ENCODE measurements at places on chromosomes 5 and 9.
A peak's percentile ranks its signal among the peaks of the same experiment; 100 is the strongest.

DNA sequence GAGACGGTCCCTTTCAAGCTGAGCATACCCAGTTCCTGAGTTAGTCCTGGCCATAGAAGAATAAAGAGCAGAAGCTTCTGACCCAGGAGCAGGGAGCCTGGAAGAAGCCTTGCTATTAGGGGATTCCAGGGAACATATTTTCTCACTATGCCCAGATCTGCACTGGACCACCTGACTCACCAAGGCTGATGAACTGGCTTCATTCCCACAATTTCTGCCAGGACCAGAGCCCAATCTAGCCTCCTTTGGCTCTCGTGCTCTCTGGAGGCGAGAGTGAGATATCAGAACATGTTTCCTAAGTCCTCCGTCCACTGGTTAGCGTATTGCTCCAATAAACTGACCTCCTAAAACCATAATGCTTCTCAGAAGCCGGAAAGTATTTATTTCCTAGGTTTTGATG lies 9.9 kb downstream of the GABBR2 start:
- DNase-seq: no peak

GRCh38 chr9:105198865-105199264 lies 45.6 kb upstream of the SLC44A1 start:
- DNase-seq: no peak

DNA sequence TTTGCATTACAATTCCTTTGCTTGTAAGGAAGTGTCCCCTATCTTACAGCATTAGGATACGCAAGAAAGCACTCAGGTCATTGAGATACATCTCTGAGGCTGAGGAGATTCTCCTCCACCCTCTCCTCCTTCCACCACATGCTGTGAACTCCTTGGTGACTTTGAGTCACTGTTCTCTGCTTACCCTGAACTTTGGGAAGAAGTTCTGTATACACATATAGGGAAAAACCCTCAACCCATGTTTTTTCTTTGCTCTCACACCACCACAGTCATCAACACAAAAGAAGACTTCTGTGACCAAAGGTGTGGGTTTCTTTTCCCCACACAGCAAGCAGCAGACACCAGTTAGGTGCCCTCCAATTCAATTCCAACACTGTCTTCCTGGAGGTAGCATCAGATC lies 38.1 kb downstream of the CNOT6 start:
- DNase-seq: no peak

GRCh38 chr9:70034271-70034711 lies 9.4 kb upstream of the MAMDC2 start:
- no peak for DNase-seq

DNA sequence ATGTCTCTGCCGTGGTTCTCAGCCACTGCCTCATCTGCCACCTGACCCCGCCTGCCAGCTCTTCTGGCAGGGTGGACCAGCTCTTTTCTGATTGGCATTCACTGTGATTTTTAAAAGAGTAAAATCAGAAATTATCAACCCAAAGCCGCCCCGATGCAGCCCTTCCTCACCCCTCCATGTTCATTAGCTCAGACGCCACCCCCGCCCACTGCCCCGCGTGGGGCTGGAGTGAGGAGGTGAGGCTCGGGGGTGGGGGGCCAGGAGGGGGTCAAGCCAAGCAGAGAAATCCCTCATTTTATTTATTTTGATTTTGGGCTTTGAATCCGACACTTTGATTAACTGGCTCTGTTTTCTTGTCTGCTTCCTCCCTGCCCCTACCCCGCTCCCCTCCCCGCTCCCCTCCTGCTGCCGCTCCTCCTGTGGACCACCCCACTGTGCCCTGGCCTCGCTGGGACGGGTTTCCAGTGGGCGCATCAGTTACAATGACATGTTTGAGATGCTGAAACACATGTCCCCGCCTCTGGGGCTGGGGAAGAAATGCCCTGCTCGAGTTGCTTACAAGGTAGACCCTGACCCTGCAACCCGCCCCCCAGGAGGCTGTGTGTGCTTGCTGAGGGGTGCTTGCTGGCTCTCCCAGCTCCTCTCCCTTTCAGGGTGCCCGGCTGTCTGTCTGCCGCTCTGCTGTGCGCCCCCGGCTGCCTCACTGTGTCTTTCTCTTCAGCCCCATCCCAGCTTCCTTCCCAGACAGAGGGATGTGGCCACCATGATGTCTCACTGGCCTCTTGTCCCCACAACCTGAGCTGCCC lies 224.9 kb downstream of the CACNA1B start:
- DNase-seq: no peak

DNA sequence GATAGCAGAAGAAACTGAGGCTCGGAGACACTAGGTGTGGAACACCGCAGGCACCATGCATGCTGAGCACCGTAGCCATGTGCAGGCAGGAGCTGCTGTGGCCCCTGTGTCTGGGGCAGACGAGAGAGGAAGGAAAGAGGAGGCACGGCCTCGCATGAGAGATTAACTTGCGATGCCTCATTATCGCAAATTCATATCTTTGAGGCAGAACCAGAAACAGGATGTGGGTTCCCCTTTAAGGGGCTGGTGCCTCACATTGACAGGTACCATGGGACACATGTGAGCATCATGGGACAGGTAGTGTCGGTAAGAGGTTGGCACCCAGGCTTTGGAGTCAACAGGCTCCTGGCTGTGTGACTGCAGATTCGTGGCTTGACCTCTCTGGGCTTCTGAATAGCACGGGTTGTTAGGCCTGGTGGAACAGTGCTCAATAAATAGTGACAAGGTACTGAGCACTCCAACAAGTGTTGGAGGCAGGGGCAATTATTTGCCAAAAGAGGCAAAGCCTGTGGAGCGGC lies 40.8 kb downstream of the NAIF1 start:
- peak; percentile 77 for DNase-seq

DNA sequence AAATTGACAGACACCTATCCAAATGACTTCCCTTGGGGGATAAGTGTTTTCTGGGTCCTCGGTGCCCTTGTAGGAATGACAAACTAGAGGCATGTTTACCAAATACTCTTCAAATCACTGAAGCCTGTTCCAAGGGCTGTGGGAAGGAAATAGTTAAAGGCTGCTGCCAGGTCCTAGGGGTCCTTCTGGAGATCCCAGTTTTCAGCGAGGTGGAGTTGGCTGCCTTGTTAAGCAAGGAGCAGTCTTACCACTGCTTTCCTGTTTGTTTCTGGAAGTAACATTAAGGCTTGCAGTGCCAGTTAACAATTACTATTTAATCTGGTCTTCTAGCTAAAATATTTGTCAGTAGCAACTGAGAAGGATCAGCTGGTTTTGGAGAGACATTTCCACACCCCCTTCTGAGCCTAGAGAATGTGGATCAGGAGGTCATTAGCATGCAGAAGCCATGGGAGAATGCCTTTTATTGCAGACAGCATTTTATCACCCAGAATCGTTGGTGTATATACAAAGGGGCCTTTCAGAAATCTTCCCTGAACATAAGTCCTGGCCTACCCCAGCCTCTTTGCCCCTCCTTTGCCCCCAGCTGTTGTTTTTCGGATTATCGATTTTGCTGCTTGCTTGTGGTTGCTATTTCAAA lies 238.8 kb downstream of the DMAC1 start:
- no peak for DNase-seq

DNA sequence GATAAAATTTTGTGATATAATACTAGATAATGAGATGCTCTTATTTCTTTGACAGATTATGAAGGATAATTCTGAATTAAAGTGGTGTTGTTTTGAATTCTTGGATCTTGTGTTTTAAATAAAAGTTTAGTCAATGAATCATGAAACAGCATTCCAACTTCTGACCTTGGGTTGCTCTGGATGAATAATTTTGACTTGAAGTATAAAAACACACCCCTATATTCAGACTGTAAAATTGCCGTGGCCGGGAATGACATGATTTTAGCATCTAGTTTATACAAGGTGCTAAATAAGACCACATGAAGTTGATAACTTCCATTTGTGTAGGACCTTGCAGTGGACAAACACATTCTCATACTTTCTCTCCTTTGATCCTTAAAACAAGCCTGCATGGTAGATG lies 67.2 kb upstream of the DAP start:
- DNase-seq: no peak

- DNase-seq: no peak
Measured at GRCh38 chr5:126410623-126411022, 12.6 kb upstream of the GRAMD2B start.

- DNase-seq: no peak
Measured at GRCh38 chr5:178215280-178216002, 11.1 kb downstream of the HNRNPAB start.

DNA sequence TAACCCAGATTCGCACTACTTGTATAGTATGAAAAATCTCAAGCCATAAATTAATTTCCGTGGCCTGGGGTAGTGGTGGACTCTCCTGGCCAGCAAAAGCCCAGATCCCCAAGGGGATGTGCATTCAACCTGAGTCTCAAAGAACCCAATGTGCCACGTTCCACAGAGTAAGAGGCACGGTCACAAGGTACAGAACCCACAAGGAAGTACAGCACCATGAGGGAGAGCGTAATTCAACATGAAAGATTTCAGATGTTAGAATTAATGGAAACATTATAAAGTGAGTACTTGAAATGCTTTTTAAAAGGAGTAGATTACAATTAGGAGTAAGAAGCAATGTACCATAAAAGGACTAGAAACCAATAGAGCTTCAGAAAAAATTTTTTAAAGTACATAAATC lies 23.4 kb downstream of the SRD5A1 start:
- no peak for DNase-seq

DNA sequence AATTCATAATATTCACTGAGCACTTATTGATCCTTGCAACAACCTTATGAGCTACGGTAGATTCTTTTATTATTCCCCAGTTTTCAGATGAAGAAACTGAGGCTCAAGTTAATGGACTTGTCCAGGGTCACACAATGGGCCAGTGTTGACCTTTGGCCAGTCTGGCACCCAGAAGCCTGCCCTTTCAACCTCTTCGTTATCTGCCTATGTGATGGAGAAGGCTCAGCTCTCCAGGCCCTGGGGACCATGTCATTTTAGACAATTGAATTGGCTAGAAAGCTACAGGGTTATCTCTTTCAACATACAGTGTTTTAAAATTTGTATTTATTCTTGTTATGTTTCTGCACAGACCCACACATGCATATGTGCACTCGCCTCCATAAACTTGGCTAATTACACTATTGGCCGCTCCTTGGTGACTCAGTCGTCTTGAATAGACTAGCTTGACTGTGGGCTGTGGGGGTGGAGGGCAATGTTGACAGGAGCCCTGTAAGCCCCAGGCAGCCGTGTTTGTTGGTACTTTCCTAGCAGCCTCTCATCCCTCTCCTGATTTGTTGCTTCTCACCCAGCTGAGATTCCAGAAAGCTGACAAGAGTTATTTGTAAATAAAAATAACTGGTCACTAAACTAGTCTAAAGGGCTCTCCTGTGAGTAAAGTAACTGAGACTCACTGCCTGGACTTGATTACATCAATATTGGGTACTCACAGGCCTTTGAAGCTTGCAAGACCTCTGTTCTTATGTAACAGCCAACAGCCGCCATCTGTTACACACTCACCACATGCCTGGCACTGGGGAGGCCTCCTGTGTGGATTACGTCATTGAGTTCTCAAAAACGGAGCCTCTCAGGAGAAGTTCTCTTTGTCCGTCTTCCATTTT lies 8.5 kb upstream of the ANGPTL2 start:
- no peak for DNase-seq
